ENCODE measurements at places on chromosomes 1 and 21. TPM values are rescaled to one million over a fixed set of nuclear protein-coding genes. Genes with fewer than 3 reads are reported as not detected.

Gene FCRLB
- total RNA-seq, result 0.72 TPM

Gene NCF2
- total RNA-seq, result 8.3 TPM

Gene RRP1
- 30.8 TPM for total RNA-seq

Gene LRRC38
- not detected for total RNA-seq

Gene C1orf185
- not detected for total RNA-seq

Gene ITLN1
- not detected for total RNA-seq

Gene TDRD5
- not detected for total RNA-seq

Gene OR2L3
- total RNA-seq, result not detected
